ENCODE measurements at places on chromosomes 1 and 21.

- DNase-seq: no peak
Observed at GRCh38 chr1:201656311-201657032, 117.5 kb downstream of the NAV1 start.

DNA sequence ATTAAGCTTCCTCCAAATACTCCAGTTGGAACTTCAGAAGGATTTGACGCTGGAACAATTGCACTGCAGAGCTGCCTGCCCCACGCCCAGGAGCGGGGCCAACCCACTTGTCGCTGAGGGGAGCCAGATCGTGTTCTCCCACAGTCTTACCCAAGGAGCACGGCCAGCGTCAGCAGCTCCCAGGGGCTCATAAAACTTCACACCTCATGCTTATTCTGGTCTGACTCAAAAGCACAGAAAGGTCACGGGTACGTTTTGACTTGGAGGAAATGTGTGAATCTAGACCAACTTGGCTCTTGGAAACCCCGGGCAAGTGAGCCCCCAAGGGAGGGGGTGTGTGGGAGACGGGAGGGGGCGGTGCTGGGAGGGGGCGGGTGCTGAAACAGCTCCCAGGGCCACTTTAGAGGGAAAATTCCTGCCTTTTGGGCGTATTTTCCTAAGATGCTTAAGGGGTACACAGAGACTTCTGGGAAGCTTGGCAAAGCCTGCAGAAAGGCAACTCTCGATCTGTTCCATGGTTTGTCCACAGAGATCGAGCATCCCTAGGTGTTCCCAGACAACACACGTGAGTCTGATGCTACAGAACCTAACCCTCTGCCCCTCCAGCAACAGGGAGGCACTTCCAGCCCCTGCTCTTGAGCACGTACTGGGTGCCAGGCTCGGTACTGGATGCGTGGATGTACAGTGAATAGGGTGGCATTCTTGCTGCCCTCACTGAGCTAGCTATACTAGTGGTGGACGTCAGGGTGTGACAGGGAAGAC, 98.9 kb downstream of the DHRS3 start:
- DNase-seq: peak; percentile 76

DNA sequence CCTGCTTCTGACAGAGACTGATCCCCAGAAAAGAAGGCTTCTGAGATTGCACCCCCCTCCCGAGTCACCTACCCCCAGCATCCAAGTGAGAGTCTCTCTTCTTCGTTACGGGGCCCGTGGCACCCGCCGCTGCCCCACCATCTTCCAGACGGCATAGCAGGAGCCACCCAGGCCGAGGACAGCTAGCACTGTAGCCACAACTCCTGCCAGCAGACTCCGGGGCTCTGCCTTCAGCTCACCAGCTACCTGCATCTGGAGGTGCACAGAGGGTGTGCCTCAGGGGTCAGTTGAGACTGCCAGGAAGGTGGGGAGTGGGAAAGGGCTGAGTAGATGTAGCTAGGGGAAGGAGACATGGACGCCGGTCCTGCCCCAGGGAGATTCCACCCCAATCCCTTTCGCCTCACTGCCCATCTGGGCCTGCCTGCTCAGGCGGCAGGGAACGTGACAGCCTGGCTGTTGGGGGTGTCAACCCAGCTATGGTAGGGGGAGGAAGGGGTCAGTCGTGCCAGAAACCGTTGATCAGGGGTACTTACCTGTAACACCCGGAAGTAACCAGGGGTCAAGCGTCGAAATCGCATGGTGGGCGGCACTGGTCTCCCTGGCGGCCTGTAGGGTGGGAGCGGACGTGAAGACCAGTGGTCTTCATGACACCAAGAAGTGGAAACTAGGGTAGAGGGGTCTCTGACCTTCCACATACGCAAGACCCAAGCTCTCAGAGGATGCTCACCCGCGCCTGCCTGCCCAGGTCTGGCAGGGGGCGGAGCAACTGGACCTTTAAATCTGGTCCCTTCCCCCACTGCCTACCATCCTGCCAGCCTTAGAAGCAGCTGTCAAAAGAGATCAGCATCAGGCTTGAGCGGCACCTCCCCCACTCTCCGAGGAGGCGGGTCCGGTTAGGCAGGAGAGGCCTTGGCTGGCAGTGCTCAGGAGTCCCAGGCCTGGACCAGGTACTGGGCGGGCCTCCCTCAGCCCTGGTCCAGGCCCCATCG, at the start of gene ZNF593OS:
TSS of gene ZNF593OS (minus strand) at position 749 of the 989 bp plus-strand sequence. CDS start at position 578, 171 bp downstream.
- DNase-seq: no peak

GRCh38 chr1:1202831-1203560, 3.4 kb downstream of the TNFRSF18 start:
- no peak for DNase-seq

DNA sequence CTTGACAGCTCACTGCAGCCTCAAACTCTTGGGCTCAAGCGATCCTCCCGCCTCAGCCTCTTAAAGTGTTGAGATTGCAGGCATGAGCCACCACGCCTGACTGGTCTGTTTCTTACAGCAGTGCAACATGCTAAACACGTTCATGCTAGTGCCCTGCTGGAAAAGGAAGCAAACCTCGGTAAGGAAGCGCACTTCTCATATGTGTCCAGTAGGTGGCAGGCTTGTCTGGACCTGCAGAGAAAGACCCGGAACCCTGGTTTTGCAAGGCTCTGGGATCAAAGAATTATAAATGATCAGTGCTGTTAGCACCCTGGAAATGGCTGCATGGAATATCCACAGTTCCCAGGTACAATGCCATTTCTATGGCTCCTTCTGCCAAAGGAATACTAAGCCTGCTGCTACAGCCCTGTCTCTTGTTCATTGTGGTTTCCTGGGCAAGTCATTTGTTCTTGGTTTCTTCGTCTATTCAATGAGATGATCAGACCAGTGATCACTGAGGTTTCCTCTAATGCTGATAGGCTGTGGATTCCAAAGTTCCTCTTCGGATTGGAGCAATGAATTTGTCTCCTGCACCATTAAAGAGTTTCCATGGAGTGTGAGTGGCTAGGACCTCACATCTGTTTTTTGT, 15.9 kb downstream of the RNU5D-1 start:
- peak; percentile 72 for DNase-seq

DNA sequence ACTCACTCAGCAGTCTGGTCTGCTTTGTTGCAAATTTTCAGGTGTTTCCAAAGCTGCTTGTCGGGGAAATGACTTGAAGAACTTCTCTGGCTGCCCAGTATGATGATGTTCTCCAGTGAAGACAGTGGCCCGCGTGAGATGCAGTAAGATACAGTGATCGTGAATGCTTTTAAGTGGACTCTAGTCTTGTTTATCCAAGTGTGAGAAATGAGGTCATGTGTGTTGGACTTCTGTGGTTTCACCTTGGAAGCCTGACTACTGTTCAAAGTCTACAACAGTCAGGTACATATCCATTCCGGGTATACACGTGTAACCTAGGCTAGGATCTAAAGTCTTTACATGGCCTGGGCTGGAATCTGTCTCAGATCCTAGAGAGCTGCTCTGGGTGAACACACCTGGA, 29.1 kb downstream of the ZNF695 start:
- no peak for DNase-seq

- no peak for DNase-seq
Observed at GRCh38 chr1:110262846-110263631, 52.9 kb downstream of the KCNC4 start.

DNA sequence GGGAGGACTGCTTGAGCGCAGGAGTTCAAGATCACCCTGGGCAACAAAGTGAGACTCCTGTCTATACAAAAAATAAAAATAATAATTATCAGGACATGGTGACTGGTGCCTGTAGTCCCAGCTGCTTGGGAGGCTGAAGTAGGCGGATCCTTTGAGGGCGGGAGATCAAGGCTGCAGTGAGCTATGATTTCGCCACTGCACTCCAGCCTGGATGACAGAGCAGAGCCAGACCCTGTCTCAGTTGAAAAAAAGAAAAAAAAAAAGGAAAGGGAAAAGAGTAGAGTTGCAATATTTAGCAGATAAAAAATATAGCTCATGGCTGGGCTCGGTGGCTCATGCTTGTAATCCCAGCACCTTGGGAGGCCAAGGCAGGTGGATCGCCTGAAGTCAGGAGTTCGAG, 3.3 kb upstream of the S1PR1 start:
- DNase-seq: no peak

- DNase-seq: no peak
Observed at GRCh38 chr1:196183941-196184340, 424.3 kb downstream of the KCNT2 start.

DNA sequence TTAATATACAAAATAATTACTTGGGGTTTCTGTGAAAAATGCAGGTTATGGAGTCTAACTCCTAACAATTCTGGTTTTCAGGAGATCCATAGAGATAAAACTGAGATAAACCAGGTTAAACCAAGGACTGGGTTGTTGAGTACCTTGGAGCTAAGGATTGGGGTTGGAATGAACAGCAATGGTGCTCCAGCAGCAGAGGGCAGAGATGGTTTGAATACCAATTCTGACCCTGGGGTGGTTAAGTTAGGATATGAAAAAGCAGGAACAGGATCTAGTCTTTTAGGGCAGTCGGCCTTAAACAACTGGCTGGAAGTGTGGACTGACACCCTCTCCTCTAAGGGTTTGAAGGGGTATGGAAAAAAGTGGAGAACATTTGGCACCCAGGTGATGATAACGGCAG, 53.0 kb downstream of the UROD start:
- no peak for DNase-seq

DNA sequence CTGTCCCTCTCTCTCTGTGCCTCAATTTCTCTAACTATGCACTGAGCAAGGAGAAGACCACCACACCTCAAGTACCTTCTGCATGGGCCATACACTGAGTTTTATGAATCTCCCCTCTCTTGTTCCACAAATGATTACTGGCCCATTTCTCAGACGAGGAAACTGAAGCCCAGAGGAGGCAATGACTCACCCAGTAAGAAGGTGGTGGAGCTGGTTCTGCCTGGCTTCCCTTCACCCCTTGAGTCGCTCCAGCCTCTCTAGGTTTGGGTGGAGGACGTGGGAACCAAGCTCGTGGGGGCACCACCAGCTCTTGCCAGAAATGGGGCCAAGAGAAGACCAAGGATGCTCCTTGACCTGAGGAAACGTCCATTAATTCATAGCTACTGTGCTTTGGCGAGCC, 21.3 kb upstream of the RUNX3 start:
- DNase-seq: no peak

GRCh38 chr1:19814681-19815503, at the start of gene RNF186:
RNF186 (minus strand) TSS chr1:19815283; CDS start chr1:19815101, 182 bp downstream.
- no peak for DNase-seq

DNA sequence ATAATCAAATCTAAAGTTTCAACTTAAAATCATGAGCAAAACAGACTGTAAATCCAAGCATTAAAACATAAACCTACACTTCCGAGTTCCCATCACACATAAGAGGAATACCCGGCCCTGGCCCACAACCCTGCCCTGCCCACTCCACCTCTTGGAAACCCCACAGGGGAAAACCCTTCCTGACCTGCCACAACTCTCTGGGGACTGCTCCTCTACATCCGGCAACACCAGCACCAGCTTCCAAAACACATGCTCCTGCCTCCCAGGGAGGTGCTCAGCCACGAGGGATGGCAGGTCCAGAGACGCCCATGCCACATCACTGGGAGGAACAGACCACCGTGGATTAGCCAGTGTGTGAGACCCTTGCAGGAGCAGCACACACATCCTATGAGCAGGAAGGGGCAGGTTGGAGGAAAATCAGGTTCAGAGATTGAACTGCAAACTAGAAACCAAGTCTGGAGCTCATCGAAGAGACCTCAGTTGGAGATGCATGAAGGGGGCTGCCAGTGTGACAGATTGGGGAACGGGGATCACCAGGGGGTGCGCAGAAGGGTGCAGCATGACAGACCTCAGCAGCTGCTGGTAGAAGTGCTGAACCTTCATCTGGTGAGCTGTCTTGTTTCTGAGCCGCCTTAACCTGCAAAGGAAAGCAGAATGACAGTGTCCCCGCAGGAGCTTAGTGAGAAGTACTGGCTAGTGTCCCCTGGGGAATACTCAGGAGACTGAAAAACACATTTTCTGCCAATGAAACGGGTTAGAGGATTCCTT, 25.8 kb upstream of the LSS start:
- DNase-seq: no peak
